ENCODE measurements at places on chromosomes 5 and 9.

GRCh38 chr9:134604834-134605233 is 36.8 kb upstream of the COL5A1 start:
- peak; percentile 24 for DNase-seq

- no peak for DNase-seq
Observed at GRCh38 chr5:116475338-116475737, 99.3 kb downstream of the SEMA6A start.

GRCh38 chr5:12080761-12081160 is 176.5 kb upstream of the CTNND2 start:
- DNase-seq, result no peak

GRCh38 chr5:16005225-16005624 is 174.4 kb downstream of the MARCHF11 start:
- no peak for DNase-seq

DNA sequence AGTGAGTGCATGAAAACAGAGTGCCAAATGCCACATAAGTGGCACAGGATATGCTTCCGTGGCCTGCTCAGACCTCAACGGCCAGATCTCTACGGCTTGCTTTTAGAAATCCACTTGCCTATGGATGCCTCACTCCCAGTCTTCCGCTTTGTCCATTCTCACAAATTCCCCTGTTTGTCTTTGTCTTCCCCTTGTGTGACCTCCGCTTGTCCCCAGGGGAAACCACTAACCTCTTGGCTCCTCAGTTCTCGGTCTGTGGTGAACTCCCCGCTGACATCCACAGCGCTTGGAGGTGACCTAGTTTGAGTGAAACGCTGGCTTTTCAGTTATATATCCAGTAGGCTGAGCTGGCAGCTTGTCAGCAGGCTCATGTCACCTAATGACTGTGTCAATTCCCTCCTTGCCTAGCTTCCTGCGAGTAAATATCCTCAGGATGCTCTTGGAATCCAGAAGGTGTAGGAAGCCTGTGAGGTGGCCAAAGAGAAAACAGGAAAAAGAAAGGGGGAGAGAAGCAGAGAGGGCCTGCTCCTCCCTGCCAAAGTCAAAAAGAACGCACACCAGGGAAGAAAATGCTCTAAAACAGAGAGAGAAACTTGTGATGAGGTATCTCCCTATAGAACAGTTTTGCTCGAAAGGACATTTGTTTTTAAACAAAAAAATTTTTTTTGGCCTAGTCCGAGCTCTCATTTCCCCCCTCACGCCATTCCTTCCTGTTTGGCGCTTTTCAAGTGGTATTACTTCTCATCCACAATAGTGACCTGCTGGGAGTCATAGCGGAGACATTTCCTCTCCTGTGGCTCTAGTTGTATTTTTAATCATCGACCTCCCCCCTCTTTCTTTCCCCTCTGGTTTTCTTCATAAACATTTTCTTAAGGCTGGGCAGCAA is 101.6 kb upstream of the SPRY4 start:
- DNase-seq, result peak; percentile 75

DNA sequence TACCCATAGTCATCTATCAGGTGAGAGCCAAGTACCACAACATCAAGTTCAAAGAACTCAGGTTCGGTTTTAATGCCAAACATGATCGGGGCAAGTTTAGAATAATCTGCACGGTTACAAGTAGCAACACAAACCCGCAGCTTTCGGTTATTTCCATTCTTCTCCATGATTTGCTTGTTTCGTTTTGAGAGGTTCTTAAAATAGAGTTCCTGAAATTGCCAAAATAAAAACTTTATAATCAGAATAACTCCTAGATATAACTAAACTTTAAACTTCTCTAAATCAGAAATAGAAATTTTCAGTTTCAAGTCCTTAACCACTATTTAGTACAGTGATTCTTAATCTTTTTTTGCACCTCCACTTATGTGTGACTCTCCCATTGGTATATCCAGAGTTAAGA is 9.1 kb downstream of the GNE start:
- no peak for DNase-seq

GRCh38 chr9:69174616-69175463 is 763 bp downstream of the TJP2 start:
- peak; percentile 79 for DNase-seq

DNA sequence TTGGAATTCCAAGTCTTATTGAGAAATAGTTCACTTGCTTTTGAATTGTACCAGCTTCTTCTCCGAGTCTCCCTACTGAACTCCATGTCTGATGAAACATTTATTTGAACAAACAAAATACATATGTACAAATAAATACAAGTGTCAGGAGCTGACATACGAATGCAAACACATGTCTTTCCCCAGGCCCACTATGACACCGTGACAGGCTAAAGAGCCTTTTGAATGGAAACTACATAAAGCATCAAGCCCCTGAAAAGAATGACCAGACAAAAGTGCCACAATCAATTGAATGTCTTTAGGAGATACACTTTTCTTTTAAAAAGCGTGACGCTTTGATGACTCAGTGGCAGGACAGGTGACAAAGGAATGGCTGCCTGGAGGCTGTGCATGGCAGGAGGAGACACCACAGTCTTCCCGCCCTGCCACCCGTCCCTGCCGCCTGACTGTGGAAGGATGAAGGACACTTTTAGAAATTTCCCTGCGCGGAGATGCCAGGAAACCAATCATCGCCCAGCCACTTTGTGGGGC is 112.4 kb upstream of the BNC2 start:
- no peak for DNase-seq

- DNase-seq, result no peak
Observed at GRCh38 chr9:126763130-126763764, 41.6 kb upstream of the ZBTB43 start.

GRCh38 chr5:25515525-25515924 is 870.7 kb upstream of the CDH10 start:
- DNase-seq, result no peak

- DNase-seq, result no peak
Observed at GRCh38 chr5:77628840-77629508, 9.5 kb downstream of the OTP start.

GRCh38 chr5:91128604-91129003 is 254.5 kb downstream of the ARRDC3 start:
- DNase-seq, result no peak

GRCh38 chr9:126833710-126834345 is 26.6 kb upstream of the ZBTB34 start:
- DNase-seq, result no peak

GRCh38 chr9:1296331-1296730 is 246.2 kb downstream of the DMRT2 start:
- no peak for DNase-seq

DNA sequence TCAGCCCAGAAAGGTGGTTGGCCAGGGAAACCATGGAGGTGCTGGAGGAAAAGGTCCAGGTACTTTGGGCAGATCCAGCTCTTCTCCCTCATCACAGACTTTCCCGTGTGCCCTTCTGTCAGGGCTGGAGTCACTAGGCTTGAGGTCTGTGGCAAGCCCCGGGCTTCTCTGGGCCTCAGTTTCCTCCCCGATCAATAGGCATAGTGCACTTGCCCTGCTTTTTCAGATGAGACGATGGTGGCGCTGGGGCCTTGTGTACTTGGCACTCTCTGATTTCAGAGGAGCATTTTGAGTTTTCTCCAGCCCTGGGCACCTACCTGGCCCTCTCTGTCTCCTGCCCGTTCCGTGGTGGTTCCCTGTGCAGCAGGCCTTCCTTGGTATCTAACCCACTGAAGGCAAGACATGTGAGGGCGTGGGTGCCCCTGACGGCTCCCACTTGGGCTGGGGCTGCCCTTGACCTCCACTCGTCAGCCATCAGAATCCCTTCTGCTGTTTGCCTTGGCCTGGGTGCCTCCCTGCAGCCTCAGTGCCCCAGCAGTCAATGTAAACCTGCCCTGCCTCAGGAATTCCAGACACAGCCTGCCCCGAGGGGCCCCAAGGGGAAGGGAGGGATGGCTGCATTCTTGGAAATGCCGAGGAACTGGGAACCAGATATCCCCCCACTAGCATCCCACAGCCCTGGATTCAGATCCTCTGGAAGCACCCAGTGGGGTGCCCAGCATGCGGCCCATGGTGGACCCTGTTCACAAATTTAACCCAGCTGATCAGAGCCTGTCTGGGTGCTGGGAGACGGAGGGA is 66.3 kb upstream of the COL5A1 start:
- peak; percentile 37 for DNase-seq

DNA sequence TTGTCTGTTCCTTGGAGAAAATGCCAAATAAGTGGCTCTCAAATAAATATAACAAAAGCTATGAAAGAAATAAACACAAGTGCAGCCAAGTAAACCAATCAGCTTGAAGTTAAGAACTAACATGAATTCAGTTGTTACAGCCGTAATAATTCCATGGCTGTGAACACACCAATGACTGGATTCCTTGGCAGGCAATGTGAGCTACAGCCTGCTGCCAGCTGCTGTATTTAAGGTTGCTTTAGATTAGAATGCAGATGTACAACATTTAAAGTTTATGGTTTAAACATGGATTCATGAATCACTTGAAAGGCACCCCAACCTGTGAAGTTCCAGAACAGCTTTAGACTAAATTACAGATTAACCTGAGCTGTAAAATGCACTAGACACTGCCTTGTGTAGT is 626.4 kb upstream of the SEMA6A start:
- no peak for DNase-seq

- DNase-seq, result no peak
Observed at GRCh38 chr9:82601293-82601771, 461.6 kb downstream of the RASEF start.

DNA sequence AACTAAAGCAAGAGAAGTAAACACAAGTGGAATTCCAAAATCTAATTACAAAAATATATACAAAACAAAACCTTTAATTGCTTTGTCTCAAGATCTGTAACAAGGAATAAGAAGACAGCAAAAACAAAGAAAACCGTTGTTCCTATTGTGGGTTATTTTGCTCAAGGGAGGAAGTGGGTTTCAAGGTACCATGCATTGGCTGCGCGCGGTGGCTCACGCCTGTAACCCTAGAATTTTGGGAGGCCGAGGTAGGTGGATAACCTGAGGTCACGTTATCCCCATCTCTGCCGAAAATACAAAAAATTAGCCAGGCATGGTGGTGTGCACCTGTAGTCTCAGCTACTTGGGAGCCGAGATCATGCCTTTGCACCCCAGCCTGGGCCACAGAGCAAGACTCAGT is 12.1 kb upstream of the IQGAP2 start:
- no peak for DNase-seq

- no peak for DNase-seq
Observed at GRCh38 chr9:109520475-109521132, 22.5 kb upstream of the PTPN3 start.

DNA sequence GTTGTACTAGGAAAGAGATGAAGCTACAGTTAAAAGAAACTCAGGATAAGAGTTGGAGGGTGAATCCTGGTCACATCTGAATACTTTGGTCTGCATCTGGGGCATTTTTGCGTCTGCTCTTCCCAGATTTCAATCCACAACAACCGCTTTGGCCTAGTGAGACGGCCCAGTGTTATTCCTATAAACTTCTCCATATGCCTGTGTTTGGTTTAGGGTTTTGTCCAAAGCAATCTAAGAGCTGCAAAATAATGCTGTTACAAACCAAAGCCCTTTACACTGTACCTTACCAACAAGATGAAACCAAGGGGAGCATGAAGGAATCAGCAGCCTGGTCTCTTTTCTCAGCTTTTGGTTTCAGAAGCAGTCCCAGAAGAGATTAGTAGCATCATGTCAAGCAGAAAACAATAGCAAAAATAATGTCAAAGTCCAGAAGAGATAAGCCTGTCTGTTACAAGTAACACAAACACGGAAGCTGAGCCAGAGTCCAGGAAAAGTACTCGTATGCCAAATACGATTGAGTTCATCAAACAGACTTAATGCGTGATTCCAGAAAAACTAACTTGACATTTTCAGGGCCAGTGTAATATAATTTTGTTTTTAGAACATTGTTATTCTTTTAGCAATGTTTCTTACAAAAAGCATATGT is 379.9 kb upstream of the ACO1 start:
- DNase-seq, result no peak

- no peak for DNase-seq
Observed at GRCh38 chr5:177462021-177462670, 11.3 kb downstream of the DBN1 start.

GRCh38 chr9:116715751-116716150 is 28.6 kb downstream of the TRIM32 start:
- no peak for DNase-seq

DNA sequence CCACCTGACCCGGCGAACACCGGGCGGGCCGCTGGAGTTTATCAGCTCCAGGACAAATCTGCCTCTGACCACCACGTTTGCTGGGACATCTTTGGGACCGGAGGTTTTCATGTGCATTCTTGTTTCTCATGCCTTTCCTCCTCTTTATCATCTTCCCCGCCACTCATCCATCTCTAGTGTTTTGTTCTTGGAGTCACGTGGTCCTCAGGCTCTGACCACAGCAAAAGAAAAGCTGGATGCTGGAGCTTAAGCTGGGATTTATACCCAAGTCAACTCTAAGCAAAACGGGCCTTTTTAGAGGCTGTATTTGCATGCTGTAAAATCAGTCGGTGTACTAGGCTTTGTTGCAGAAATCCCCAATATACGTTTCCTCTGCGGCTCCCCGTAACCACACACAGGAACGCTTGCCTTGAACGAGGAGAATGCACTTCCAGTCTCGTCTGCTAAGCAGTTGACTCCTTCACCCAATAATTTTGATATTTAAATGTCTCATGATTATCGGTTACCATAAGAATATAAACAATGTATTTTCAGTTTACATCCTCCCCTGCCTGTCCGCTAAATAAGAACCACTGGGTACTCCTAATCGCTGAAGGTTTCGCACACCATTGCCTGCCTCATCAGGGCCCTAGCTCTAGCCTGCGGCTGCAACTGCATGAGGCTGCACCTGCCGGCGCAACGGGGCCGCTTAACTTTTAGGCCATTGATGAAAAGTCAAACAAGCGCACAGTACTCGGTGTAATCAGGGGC is 560 bp upstream of the NDUFS6 start:
- peak; percentile 73 for DNase-seq

DNA sequence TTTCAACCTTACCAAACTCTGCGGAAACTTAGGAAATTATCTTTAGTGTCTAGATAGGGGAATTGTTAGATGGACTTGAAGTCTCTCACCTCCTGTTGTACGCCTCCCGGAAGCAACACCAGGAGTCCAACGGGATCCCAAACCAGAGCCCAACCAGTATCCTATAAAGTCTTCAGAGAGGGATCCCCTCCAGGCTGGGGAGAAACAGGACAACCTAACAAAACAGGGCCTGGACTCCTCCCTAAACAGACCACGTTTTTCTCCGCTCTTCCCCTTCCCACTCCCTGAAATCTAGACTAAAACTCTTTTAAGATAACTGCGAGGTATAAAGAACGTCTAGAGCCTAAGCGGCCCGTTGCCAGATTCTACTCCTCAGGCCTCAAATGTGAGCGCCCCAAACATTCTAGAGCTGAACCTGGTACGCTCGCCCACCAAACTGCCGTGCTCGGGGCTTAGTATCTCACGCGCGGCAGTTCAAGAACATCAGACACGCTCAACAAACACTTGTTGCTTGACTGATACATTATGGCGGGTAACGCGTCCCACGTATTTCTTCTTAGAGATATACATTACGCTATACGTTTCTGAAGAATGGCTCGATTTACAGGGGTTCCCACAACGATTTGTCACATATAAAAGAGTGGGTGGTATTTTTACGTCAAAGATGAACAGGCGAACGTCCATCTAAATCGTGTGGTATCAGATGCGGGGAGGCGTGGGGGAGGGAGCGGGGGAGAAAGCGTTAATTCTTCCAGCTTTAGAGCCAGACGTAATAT is 663 bp upstream of the SMIM27 start:
- DNase-seq, result peak; percentile 80

GRCh38 chr5:135353952-135354721 is 44.9 kb downstream of the MACROH2A1 start:
- no peak for DNase-seq

All from activated effector memory CD4-positive, alpha-beta T cell treated with anti-CD3 and anti-CD28 coated beads, Interleukin-2, amount 50 U/mL, for 16 hours (primary cell).